ENCODE measurements at places on chromosomes 2 and 18. TPM values are rescaled to one million over a fixed set of nuclear protein-coding genes. Genes with fewer than 3 reads are reported as not detected.

The RNU2-63P gene
- 14.6 TPM for total RNA-seq

The GULP1 gene
- total RNA-seq = 7.1 TPM

The CMPK2 gene
- 1.4 TPM for total RNA-seq

The SF3B1 gene
- 233 TPM for total RNA-seq

The FABP1 gene
- not detected for total RNA-seq

The FSHR gene
- not detected for total RNA-seq

All from bladder microvascular endothelial cell (primary cell).